ENCODE measurements at places on chromosomes 6 and 20. TPM values are rescaled to one million over a fixed set of nuclear protein-coding genes. Genes with fewer than 3 reads are reported as not detected.

Gene CITED2
- total RNA-seq = 67.0 TPM

Gene SIRPB2
- 3.6 TPM for total RNA-seq

DNA sequence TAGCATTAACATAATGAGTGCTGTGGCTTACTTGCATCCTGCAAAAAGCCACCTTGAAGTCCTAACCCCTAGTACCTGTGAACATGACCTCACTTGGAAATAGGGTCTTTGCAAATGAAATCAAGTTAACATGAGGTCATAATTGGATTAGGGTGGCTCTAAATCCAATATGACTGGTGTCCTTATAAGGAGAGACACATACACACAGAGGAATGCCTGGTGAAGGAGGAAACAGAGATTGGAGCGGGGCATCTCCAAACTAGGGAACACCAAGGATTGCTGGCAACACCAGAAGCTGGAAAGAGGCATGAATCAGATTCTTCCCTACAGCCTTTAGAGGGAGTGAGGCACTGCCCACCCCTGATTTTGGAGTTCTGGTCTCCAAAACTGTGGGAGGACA lies 17.6 kb upstream of the RPS6KA2 start:
- DNase-seq = no peak

DNA sequence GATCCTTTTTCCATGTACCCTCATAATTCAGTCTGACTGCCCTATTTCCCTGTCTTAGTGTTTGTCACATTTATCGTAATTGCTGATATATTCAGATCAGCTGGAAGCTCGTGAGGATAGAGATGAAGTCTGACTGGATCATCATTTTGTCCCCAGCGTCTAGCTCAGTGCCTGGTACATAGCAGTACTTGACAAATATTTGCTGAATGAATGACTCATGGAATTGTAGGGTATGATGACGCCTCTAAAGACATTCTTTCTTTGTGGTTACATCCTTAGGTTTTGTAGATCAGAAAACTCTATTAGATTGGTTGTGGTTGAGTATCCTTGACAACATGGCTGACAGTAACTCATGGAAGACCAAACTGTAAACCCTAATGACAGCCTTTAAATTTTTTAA lies 68.9 kb downstream of the MTHFD1L start:
- DNase-seq = no peak

- DNase-seq = no peak
Observed at GRCh38 chr6:89944181-89944755, 50.0 kb downstream of the GJA10 start.

Gene MAFB
- total RNA-seq = 17.3 TPM

Gene GNAS
- 940 TPM for total RNA-seq

GRCh38 chr20:59382157-59382725 lies 81.8 kb downstream of the EDN3 start:
- no peak for DNase-seq

Gene MAS1
- not detected for total RNA-seq

- DNase-seq = no peak
Observed at GRCh38 chr20:14828459-14828858, 491.0 kb upstream of the FLRT3 start.

Measured in ureter (tissue), 1 donor.